ENCODE measurements at places on chromosomes 5 and 9. TPM values are rescaled to one million over a fixed set of nuclear protein-coding genes. Genes with fewer than 3 reads are reported as not detected.

Gene PTPRD
- 23.2 TPM for total RNA-seq

Gene PRR7
- total RNA-seq: 6.5 TPM

Gene SLCO4C1
- total RNA-seq: not detected

Gene ANKRD33B
- total RNA-seq: 4.4 TPM

Gene MYORG
- total RNA-seq: 7.0 TPM

Gene C8G
- total RNA-seq: 1.4 TPM

Gene SLCO6A1
- not detected for total RNA-seq

Gene ZNF366
- 4.6 TPM for total RNA-seq

Gene SPOCK1
- total RNA-seq: 404 TPM

Gene PCDHGA11
- 10.3 TPM for total RNA-seq

Gene CATSPER3
- 0.71 TPM for total RNA-seq

Gene BHMT
- not detected for total RNA-seq

Gene OBP2B
- not detected for total RNA-seq

Gene GBA2
- 158 TPM for total RNA-seq

Gene ALDH1A1
- 287 TPM for total RNA-seq

Gene LCNL1
- total RNA-seq: not detected

Gene SLC1A3
- total RNA-seq: 0.44 TPM

Gene LRRTM2
- total RNA-seq: 0.20 TPM

Data from endothelial cell of umbilical vein (primary cell).